ENCODE measurements at places on chromosomes 3 and 15.

GRCh38 chr3:62184559-62184958 lies 188.8 kb downstream of the FEZF2 start:
- DNase-seq = no peak

DNA sequence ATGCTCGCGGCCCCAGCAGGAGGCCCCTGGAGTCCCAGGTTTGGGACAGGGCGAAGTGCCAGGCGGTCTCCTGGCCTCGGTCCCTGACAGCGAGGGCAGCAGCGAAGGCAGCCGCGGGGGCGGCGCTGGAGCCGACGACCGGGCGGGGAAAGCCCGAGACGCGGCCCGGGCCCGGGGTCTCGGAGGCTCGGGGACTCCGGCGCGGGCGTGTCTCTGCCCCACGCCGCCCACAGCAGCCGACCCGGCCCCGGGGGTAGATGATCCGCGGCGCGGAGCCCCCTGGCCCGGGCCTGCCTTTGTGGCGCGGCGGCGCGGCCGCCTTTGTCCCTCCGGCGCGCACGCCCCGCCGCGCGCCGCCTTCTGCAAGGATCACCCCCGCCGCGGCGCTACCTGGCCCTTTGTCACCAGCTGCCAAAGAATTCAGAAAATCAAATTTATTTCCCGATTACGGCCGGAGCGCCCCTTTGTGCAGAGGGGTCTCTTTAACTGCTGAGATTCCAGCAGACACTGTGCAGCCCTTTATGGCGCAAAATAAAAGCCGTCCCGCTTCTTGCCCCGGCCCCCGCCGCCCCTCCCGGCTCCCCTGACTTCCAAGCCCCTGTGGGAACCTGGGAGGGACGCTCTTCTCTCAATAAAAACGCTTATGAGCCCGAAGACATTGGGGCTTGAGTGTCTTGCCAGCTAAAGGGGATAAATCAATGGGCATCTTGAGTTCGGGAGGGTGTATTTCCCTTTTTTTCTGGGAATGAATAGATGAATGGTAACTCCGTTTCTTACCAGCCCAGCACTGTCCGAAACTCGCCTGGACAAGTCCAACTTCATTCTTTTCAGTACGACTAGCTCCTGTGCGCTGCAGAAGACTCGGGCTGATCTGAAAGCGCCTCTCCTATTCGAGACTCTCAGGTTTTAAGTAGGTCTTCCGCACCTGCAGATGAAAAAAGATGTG lies 68.4 kb downstream of the HES1 start:
- no peak for DNase-seq

GRCh38 chr15:73956743-73957135 lies 30.5 kb downstream of the LOXL1 start:
- no peak for DNase-seq

- no peak for DNase-seq
These were observed 77.1 kb downstream of the PDZRN3 start for GRCh38 chr3:73547427-73548248.

GRCh38 chr3:177179281-177180067 lies 17.8 kb downstream of the TBL1XR1 start:
- no peak for DNase-seq

DNA sequence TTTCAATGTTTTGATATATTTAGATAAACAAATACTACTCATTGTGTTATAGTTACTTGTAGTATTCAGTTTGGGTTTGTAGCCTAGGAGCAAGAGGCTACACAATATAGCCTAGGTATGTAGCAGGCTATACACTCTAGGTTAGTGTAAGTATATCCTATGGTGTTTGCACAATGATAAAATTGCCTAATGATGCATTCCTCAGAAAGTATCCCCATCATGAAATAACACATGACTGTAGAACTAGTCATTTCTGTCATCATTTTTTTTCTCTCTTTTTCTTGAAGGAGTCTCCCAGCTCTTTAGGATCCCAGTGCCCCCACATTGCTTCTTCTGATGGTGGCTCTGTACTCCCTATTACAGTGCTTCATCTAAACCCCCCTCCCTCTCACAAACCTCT lies 157.7 kb upstream of the CADPS start:
- no peak for DNase-seq

DNA sequence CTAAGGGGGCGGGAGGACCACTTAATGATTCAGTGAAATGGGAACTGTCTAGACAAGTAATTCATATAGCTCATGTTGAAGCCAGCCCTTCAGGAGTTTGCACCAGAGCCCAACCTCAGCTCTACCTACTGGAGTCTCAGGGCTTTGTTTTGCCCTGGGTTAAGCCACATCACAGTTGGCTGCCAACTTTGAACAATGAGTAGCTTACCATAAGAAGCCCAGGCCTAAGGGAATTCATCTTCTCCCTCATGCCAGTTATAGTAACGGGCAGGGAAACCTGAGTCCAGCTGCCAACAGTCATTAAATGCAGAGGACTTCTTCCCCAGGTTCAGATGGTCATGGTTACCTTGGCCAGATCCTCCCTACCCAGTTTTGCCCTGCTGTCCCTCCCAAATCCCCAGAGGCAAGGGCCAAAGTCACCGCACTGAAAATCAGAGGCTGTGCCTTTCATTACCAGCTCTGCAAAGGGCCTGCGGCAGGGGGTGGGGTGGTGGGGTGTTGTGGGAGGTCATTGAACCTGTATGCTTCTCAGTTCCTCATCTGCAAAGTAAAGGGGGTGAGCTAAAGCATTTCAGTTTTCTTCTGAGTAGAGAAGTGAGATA lies 302.2 kb upstream of the NR2E3 start:
- no peak for DNase-seq

DNA sequence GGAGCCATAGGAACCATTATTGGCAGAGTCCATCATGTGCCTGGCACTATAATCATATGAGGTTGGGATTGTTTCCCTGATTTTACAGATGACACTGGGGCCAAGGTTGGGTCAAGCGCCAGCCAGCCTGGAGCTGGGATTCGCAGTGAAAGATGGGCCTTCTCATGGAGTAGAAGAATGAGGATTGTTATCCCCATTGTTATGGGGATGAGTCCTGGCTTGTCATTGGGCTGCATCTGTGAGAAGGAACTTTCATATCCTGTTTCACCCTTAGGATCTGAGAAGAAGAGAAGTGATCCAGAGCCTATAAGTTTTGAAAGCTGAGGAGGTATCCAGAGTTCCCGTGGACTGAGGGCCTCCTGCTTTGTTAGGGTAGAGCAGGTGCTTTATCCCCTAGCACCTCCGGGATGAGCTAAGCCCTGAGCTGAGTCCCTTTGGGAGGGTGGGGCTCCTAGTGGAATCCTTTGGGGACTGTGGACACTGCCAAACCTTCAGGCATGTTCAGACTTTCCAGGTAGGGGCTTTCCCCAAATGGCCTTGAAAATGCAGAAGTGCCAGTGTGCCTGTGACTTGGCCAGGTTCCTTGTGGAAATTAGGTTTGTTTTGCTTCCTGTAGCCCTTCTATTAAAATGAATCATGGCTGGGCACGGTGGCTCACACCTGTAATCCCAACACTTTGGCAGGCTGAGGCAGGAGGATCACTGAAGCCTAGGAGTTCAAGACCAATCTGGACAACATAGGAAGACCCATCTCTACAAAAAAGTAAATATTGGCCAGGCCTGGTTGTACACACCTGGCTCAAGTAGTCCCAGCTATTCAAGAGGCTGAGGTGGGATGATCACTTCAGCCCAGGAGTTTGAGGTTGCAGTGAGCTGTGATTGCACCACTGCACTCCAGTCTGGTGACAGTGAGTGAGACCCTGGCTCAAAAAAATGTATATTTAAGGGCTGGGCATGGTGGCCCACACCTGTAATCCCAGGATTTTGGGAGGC lies 30.2 kb upstream of the BSN start:
- DNase-seq = no peak

DNA sequence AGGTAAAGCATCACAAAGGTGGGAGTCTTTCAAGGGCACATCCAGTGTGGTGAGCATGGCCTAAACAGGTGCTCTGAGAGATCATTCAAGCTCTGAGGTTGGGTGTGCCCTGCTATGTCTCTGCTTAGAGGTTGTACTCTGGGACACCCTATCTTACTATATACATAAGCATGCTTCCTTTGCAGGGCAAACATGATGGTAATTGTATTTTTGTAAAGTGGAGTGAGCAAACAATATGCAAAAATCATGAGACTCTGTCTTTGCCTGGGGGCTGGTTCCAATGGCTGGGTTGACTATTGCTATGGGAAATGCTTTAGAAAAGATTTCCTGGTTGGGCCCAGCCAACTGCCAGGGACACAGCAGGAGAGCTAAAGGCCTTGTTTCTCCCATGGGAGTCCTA lies 315.1 kb upstream of the TLE3 start:
- DNase-seq = no peak

- no peak for DNase-seq
These were observed 47.3 kb downstream of the ZDHHC19 start for GRCh38 chr3:196163666-196164493.

DNA sequence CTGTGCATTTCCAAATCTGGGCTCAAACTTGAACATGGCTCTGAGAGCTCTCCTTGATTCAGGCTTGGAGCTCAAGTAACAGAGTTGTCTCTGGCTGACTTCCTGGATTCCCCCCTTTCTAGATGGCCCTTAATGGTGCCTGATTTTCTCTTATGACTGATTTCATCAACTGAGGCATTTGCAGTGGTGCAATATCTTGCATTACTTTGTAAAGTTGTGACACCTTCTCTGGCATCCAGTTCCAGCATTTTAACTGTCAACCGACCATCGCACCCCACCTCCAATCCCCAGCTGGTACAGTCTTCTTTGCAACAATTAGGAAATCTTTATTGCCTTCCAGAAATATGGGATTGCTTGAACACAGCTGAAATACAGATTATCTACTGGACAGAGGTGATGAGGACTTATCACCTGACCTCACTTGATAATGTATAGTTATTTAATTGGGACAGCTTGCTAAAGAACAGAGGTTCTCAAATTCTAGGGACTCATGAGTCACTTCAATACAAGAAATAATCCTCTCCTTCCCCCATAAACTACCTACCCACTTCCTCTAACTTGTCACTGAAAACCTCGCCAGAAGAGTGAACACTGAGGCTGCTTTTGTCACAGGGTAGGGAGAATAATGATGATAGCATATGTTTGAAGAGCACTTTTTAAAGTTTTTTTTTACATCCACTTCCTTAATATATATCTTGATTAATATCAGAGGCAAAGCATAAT lies 41.8 kb downstream of the FILIP1L start:
- no peak for DNase-seq

- DNase-seq = no peak
These were observed 108.5 kb upstream of the EPHA6 start for GRCh38 chr3:96705895-96706294.

- DNase-seq = no peak
These were observed 246.4 kb downstream of the ALCAM start for GRCh38 chr3:105613120-105613519.

DNA sequence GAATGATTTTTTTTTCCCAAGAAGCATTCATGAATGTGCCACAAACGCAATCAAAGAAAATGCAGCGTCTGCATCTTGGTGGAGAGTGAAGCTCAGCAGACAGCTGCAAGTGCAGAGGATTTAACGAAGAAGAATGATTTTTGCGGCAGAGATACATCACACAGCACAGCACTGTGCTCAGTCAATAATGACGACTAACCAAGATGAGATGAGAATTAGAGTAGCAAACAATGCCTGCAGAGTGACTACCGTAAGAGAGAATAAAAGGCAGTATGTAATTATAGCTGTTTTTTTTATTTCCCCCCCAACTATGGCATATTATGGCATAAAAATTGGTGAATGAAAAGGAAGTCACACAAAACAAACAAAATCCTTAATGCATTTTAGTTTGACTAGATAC lies 218.0 kb upstream of the ROBO1 start:
- DNase-seq = no peak

DNA sequence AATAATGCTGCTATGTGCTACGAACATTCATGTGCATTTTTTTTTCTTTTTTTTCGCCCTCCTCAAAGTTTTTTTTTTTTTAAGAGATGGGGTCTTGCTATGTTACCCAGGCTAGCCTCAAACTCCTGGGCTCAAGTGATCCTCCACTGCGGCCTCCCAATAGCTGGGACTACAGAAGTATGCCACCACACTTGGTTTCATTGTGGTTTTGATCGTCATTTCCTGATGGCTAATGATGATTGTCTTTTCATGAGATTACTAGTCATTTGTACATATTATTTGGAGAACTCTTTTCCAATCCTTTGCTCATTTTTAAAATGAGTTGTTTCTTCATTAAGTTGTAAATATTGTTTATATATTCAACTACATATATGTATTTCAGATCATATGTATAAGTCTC lies 48.8 kb downstream of the FBXO22 start:
- DNase-seq = no peak

Measured in T follicular helper cell (primary cell).